Ovary (tissue), 10 donors: ENCODE measurements at places on chromosomes 1 and 21. TPM values are rescaled to one million over a fixed set of nuclear protein-coding genes. Genes with fewer than 3 reads are reported as not detected.

GRCh38 chr1:114345930-114346479, 165.0 kb downstream of the TRIM33 start:
- no peaks in the 10 kb centered on the region for H3K36me3 ChIP-seq
- H3K27me3 ChIP-seq = no peaks in the 10 kb centered on the region
- H3K4me1 ChIP-seq = no peaks in the 10 kb centered on the region
- DNase-seq = peak; percentile 48

DNA sequence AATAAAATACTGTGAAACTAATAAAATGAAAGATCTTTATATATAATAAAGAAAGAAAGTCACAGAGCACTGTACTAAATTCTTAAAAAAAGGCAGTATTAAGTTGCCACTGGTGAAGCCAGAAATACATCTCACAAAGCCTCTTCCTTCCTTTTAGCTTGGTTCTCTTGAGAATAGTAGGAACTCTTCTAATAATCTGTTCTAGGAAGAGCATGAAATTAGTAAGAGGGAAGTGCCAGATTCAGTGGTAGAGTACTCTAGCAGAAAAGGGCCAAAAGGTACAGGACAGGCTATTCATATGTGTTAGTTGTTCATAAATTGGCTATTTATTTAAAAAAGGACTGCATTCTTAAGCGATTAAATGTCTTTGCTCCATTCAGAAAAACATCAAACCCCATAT, 33.7 kb downstream of the CTTNBP2NL start:
- H3K4me1 ChIP-seq = no peaks in the 10 kb centered on the region
- DNase-seq = no peak
- no peaks in the 10 kb centered on the region for H3K36me3 ChIP-seq
- H3K4me3 ChIP-seq = no peak overlapping the region
- H3K27me3 ChIP-seq = no peaks in the 10 kb centered on the region

The FMO1 gene
- 3.8 TPM for polyA plus RNA-seq

- H3K27ac ChIP-seq = no peak overlapping the region
- H3K27me3 ChIP-seq = peaks cover under 1% of the 10 kb centered on the region
- no peak overlapping the region for H3K4me3 ChIP-seq
- DNase-seq = no peak
- H3K4me1 ChIP-seq = no peaks in the 10 kb centered on the region
- no peaks in the 10 kb centered on the region for H3K36me3 ChIP-seq
Measured at GRCh38 chr1:115832651-115833050, 8.3 kb downstream of the NHLH2 start.

DNA sequence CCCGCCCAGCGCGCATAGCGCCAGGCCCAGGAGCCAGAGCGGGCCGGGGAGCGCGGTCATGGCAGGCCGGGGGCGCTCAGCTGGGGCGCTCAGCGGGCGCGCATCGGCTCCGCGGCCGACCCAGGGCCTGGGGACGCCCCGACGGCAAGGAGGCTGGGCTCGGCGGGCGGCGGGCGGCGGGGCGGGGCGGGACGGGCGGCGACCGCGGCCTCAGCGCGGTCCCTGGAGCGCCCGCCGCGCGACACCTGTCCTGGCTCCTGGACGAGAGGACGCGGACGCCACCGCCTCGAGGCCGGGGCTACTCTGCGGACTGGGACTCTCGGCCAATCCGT, 273 bp downstream of the BMP8B start:
- H3K27me3 ChIP-seq = no peaks in the 10 kb centered on the region
- H3K4me1 ChIP-seq = no peaks in the 10 kb centered on the region
- H3K27ac ChIP-seq = no peak overlapping the region
- H3K4me3 ChIP-seq = peak overlapping the region; percentile 24
- H3K36me3 ChIP-seq = no peaks in the 10 kb centered on the region

The TRABD2B gene
- 1.1 TPM for polyA plus RNA-seq

DNA sequence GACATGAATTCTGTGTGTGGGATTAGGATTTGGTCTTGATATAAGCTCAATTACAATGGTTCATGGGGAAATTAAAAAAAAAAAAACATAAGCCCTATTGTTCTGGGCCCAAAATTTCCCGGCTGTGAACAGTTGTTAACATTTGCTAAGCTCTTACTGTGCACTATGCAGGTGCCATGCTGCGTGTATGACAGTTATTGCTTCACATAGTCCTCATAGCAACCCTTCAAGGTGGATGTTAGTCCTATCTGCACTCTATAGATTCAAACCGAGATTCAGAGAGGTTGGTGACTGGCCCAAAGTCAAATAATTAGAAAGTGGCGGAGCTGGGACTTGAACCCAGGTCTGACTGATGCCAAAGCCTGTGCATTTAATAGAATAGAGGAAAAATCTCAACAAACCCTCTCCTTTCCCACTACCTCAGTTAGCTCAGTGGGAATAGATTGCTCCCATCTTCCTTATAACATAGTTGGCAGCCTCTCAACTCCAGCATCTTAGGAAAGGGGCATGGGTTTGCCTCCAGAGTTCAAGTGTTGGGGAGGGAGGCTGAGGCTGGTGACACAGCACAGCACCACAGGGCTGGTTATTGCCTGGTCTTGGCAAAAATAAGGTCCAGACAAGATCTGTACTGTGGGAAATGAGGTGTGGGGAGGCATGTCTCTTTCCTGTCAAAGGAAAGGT, 55.0 kb upstream of the GCLM start:
- no peaks in the 10 kb centered on the region for H3K27me3 ChIP-seq
- no peaks in the 10 kb centered on the region for H3K36me3 ChIP-seq
- DNase-seq = no peak
- H3K4me3 ChIP-seq = no peak overlapping the region
- no peak overlapping the region for H3K27ac ChIP-seq

The MUTYH gene
- polyA plus RNA-seq = 25.3 TPM

The ADCY10 gene
- polyA plus RNA-seq = 0.05 TPM

- H3K4me1 ChIP-seq = peaks cover 11% of the 10 kb centered on the region
- DNase-seq = peak; percentile 22
- H3K27ac ChIP-seq = no peak overlapping the region
- H3K36me3 ChIP-seq = no peaks in the 10 kb centered on the region
Measured at GRCh38 chr1:3066250-3066711, 2.7 kb upstream of the PRDM16 start.

DNA sequence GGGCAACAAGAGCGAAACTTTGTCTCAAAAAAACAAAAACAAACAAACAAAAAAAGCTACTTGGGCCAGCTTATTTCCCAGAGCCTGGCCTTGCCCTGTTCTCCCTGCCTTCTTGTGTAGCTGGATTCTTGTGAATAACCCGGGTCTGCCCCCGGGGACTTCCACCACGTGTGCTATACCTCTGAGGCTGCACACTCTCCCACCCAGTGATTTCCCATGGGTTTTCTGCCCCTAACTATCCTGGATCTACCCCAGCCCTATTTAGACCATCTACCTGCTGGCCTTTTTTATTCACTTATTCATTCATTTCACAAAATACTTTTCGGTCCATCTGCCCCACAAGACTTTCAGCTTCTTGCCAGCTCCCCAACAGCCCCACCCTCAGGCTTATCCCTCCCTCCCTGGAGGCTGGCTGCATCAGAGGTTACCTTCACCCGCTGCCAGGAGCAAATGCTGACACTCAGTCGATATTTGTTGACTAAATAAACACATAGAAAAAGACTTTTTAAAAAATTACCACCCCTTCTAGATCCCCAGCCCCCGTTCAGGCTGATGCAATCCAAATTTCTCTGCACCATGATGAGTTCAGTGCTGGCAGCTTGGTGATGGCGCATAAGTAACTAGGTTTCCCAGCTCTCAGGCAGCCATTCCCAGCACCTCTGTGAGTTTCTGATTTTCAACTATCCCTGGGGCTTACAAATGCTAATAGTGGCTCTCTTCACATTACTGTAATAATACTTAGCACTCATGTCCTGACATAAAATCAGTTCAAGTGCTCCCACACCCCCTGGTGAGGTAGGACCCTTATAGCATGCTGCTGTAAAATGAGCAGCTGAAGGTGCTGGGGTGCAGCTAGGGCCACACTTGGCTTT, 30.7 kb upstream of the TARBP1 start:
- no peaks in the 10 kb centered on the region for H3K4me1 ChIP-seq
- no peaks in the 10 kb centered on the region for H3K36me3 ChIP-seq
- no peaks in the 10 kb centered on the region for H3K27me3 ChIP-seq
- DNase-seq = no peak
- H3K4me3 ChIP-seq = no peak overlapping the region

- no peaks in the 10 kb centered on the region for H3K36me3 ChIP-seq
- DNase-seq = no peak
- no peak overlapping the region for H3K4me3 ChIP-seq
- H3K4me1 ChIP-seq = no peaks in the 10 kb centered on the region
- H3K27me3 ChIP-seq = no peaks in the 10 kb centered on the region
- H3K27ac ChIP-seq = no peak overlapping the region
Measured at GRCh38 chr1:18043871-18044270, 63.7 kb upstream of the IGSF21 start.

DNA sequence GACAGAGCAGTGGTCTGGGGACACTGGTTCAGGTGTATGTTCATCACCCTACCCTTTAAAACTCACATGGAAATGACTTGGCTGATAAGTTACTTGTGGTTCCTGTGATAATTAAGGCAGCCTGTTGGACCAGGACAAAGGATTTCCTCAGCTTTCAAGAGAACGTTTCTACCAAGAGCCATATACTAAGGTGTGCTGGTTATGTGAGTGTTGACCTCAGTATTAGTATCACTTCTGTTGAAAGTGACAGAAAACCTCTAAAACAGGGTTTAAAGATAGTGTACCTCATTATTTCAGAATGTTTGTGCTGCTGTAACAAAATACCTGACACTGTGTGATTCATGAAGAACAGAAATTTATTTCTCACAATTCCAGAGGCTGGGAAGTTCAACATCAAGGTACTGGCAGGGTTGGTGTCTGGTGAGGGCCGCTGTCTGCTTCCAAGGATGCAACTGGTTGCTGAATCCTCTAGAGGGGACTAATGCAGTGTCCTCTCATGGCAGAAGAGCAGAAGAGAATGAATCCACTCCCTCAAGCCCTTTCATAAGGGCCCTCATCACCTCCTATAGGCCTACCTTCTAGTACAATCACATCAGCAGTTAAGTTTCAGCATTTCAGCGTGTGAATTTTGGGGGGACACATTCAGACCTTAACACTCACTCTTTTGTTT, 54.9 kb downstream of the UCK2 start:
- H3K36me3 ChIP-seq = no peaks in the 10 kb centered on the region
- H3K27ac ChIP-seq = no peak overlapping the region
- DNase-seq = no peak

- no peak for DNase-seq
- H3K36me3 ChIP-seq = no peaks in the 10 kb centered on the region
- H3K4me3 ChIP-seq = no peak overlapping the region
- H3K27ac ChIP-seq = no peak overlapping the region
- peaks cover 26% of the 10 kb centered on the region for H3K4me1 ChIP-seq
Measured at GRCh38 chr1:67935560-67935959, 102.3 kb upstream of the GNG12 start.

DNA sequence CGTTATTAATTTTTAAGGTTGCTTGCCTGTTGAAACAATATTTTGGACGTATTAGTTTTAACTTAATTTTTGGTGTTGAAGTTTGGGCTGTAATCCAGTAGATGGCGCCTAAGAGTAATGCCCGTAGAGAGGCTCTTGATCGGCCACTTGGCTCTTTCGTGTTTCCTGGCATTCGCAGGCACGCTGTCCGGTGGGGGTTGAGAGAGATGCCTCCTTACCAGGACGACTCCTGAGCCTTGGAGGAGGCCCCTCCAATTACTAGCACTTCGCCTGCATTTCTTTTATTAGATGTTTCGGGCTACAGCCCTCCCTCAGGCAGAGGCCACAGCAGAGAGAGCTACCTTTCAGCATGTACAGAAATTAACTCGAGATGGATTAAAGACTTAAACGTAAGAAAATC, 12.0 kb downstream of the OR2M4 start:
- no peak overlapping the region for H3K27ac ChIP-seq
- no peak for DNase-seq
- no peaks in the 10 kb centered on the region for H3K36me3 ChIP-seq
- H3K4me1 ChIP-seq = no peaks in the 10 kb centered on the region
- no peak overlapping the region for H3K4me3 ChIP-seq

- no peak for DNase-seq
- H3K4me1 ChIP-seq = no peaks in the 10 kb centered on the region
- H3K36me3 ChIP-seq = no peaks in the 10 kb centered on the region
- H3K27ac ChIP-seq = no peak overlapping the region
Measured at GRCh38 chr1:84550826-84551225, 23.4 kb downstream of the CTBS start.

- no peaks in the 10 kb centered on the region for H3K27me3 ChIP-seq
- peaks cover 5% of the 10 kb centered on the region for H3K4me1 ChIP-seq
- H3K4me3 ChIP-seq = peak within 1 kb of the TSS; percentile 91
- DNase-seq = no peak
- H3K36me3 ChIP-seq = no peaks in the 10 kb centered on the region
Measured at GRCh38 chr1:93180723-93181613, at the start of gene CCDC18. Gene CCDC18 (plus strand): TSS chr1:93180724. CDS start chr1:93183362, 2,638 bp downstream.

The EFNA4 gene
- polyA plus RNA-seq = 10.6 TPM

DNA sequence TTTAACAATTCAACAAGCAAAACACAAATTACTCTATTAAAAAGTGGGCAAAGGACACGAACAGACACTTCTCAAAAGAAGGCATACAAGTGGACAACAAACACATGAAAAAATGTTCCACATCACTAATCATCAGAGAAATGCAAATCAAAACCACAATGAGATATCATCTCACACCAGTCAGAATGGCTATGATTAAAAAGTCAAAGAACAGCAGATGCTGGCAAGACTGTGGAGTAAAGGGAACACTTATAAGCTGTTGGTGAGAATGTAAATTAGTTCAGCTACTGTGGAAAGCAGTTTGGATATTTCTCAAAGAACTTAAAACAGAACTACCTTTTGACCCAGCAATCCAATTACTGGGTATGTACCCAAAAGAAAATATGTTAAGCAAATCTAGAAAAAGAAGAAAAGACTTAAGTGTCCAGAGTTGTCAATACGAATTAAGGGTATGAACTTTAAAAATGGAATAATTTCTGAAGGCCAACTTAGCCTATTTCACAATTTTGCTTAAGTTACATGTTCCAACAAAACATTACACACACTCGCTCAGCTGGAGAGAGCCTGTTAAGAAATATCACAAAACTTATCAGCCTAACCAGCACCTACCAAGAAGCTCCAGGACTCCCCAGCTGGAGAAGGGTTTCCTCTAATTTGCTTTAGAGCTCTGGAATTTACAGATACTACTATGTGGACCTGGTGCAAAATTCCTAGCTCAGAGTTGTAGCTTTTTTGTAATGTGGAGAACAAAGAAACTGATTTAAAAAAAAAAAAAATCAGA, 232.1 kb downstream of the DUSP10 start:
- no peaks in the 10 kb centered on the region for H3K27me3 ChIP-seq
- H3K27ac ChIP-seq = no peak overlapping the region
- DNase-seq = no peak
- no peak overlapping the region for H3K4me3 ChIP-seq
- no peaks in the 10 kb centered on the region for H3K4me1 ChIP-seq

DNA sequence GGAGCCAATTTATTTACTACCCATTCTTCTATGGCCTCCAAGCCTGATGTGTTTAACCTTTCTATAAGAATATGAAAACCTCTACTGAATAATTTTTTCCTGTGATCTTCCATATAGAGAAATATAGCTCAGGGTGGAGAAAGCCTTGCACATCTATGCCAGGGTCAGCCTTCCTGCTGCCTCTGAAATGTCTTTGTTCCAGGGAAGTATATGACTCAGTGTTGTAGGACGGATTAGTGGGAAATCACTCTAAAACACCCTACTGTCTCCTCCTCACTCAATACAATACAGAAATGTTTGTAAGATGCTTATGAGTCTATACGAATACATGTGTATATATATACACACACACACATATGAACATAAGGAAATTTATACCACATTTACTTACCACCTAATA, 1044.9 kb downstream of the BRINP3 start:
- no peak overlapping the region for H3K4me3 ChIP-seq
- no peak for DNase-seq
- H3K27me3 ChIP-seq = no peaks in the 10 kb centered on the region
- no peak overlapping the region for H3K27ac ChIP-seq
- H3K4me1 ChIP-seq = no peaks in the 10 kb centered on the region
- no peaks in the 10 kb centered on the region for H3K36me3 ChIP-seq
